ENCODE measurements at places on chromosomes 13 and 19.

DNA sequence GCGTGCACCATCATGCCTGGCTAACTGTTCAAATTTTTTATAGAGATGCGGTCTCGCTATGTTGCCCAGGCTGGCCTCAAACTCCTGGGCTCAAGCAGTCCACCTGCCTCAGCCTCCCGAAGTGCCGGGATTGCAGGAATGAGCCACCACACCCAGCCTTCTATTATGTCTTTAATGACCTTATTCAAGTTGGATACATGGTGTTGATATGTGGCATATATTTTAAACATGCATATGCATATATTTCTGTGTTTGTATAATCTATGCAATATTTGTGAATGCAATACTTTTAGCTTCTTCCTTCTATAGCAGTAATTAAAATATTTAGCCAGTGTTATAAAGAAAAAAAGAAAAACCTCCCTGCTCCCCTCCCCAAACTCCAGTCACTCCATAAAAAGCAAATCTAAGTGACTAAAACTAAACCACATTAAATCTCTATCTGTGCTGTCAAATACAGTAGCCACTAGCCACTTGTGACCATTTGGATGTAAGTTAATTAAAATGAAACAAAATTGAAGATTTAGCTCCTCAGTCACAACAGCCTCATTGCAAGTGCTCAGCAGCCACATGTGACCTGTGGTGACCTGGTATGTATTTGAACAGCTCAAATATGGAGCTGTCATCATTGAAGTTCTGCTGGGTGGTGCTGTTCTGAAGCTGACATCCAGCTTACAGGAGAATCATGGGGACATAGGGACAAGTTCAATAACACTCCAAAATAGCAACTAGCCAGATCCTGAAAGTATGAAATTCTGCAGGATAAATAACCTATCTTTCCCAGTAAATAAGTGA lies 27.4 kb downstream of the FCGBP start:
- no peak for DNase-seq

DNA sequence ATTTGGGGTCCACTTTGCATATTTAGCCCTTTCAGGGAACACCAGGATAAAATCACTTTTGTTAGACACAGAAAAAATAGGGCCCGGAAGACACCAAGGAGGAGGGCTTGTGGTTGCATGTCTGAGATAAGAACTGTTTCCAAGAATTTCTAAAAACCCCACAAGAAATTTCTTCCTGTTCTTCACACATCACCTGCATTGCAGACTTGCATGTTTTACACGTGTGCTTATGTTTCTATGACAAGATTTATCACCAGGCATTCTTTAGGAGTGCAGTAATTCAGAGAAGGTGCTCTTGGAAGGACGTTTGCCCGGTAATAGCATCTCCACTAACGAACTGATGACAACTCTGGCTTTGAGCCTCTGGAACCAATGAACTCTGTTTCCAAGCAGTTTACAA lies 7.1 kb upstream of the ACTL9 start:
- no peak for DNase-seq

DNA sequence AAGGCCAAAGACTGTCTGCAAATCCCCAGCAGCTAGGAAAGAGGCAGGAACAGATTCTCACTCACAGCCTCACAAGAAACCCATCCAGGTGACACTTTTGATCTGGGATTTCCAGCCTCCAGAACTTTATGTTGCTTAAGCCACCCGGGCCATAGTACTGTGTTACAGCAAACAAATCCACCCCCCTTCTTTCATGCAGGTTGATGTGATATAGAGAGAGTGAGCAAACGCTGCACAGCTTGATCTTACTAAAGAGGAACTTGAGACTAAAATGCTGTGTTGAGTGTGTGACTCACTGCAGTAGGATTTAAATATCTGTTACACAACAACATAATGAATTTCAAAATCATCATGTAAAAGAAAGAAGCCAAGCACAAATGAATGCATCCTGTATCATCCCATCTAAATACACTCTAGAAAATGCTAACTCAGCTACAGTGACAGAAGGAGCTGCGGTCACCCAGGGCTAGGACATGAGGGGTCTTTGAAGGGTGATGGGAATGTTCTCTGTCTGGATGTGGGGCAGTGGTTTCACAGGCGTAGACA lies 32.2 kb downstream of the RCBTB2 start:
- no peak for DNase-seq

DNA sequence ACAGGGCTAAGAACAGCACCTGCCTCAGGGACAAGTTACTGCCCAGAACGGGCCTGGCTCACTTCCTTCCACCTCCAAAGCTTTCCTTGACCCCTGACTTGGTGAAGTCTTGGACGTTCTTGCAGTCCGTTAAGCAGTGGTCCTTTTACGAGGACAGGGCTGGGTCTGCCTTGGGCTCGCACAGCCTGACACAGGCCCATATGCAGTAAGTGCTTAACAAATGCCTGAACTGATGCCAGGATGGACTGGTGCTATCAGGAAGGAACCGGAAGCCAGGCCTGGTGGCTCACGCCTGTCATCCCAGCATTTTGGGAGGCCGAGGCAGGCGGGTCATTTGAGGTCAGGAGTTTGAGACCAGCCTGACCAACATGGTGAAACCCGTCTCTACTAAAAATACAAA lies 1.8 kb upstream of the PLK5 start:
- no peak for DNase-seq

DNA sequence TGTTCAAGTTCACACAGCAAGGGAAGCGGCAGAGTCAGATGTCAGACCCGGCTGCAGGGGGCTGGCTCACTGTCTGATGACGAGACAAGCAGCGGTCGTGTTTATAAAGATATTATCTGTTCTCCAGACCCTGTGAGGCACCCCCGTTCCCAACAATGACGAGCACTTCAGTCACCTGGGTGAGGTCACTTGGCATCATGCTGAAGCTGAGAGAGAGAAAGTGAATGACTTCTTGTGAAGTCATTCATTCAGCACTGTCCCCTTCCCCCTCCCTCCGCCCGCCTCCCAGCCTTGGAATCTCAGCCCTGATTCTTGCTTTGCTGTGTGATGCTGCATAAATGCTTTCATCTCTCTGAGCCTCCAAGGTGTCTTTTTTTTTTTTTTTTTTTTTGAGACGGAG lies 4.9 kb upstream of the LYPD3 start:
- peak; percentile 70 for DNase-seq

GRCh38 chr13:27704681-27705080 lies 83.0 kb downstream of the POLR1D start:
- DNase-seq = no peak

DNA sequence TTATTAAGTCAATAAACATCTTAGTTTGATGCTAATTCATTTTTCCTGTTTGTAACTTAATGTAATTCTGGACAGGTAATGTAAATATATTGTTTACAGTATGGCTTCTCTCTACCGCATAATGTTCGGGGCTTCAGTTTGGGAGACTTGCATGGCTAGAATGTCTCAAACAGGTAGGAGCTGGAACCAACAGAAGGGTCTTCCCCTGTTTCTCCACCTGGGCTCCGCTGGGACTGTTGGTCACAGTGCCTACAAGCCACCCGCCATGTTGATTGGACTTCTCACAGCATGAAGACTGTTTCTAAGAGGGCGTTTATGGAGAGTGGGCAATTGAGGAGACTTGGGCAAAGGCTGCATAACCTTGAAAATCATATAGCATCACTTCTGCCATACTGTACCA lies 148.6 kb downstream of the UFM1 start:
- DNase-seq = no peak
